ENCODE measurements at places on chromosomes 3 and 15. TPM values are rescaled to one million over a fixed set of nuclear protein-coding genes. Genes with fewer than 3 reads are reported as not detected.

DNA sequence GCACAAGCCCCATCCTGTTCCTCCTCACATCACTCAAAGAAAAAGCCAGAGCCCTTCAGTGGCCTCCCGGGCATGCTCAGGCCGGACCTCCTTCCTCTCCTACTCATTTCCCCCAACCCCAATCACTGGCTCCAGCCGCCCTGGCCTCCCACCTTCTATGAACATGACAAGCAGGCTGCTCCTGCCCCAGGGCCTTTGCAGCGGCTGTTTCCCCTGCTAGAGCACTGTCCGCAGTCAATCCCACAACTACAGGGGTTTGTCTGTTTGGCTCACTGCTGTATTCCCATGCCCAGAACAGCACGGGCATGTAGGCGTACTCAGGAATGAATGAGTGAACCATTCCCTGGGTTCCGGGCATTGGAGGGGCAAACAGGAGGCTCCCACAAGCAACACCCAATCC is 139.8 kb upstream of the PRR20G start:
- H3K4me1 ChIP-seq: peaks cover 10% of the 10 kb centered on the region
- DNase-seq: no peak
- H3K36me3 ChIP-seq: no peaks in the 10 kb centered on the region
- H3K27me3 ChIP-seq: peaks cover 6% of the 10 kb centered on the region

DNA sequence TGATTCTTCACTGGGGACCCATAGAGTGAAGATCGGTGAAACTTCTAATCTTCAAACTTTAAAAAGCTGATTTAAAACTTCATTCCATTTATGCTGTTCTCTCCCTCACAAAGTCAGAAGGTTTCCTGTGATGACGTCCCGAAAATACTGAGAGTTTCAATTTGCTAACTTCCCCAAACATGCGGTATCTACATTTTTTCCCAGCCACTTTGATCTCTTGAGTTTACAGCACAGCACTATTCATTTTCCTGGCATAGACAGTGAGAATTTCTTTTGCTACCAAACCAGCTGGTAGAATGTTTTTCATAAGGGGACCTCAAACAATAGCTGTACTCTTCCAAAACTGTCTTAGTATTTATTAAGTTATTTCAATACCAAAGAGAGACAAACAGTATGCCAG is 156.8 kb downstream of the LSAMP start:
- peaks cover 5% of the 10 kb centered on the region for H3K4me1 ChIP-seq
- DNase-seq: no peak
- no peaks in the 10 kb centered on the region for H3K36me3 ChIP-seq

DNA sequence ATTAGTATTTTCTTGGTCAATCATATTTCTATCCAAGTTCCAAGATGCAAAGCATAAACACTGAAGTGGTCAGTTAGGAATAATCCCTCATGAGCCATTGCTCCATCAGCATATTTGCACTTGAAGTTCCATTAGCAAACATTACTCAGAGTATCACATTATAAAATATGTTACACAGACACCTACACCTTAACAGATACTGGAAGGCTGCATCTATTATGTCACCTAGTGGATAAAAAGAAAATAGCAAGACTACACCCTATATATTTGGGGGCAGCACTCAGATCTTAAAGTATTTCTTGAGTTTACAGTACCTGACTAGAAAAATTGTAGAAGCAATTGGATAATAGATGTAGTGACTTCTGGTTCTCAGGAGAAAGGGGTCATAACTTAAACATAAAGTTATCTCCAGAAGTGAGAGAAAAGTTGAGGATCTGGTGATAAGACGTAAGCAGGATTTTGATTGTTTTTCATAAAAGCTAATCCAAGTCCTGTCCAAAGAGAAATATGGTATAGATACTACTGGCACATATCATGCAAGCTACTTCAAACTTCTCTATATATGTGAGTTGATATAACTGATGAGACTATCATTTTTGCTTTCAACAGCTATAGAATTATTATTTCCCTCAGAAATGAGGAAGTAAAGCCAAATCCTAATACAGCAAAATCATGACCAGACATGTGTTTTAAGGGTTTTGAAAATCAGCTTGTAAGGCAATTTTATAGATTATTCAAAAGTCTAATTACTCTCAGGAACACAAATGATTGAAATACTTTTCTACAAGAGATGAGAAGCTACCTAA is 422.2 kb downstream of the GBE1 start:
- H3K36me3 ChIP-seq: no peaks in the 10 kb centered on the region
- H3K27ac ChIP-seq: no peak overlapping the region
- no peaks in the 10 kb centered on the region for H3K27me3 ChIP-seq
- no peaks in the 10 kb centered on the region for H3K4me1 ChIP-seq
- H3K4me3 ChIP-seq: no peak overlapping the region

DNA sequence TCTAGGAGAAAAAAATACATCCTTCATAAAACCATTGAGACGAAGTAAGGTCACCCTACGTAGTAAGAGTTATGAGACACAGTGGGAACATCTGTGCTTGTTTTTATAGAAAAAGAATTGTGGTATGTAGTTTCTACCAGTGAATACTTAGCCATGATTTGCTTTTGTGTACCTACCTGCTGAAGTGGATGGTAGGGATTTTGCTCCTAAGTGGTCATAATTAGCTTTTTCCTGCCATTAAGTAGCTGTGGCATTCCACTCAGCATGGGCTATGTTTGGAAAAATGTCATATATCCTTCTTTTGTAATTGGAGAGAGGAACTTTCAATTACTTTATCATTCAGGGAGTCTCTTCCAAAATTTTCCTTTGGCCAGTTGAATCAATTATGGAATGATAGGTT is 63.7 kb downstream of the CHD2 start:
- H3K27ac ChIP-seq: no peak overlapping the region
- no peak overlapping the region for H3K4me3 ChIP-seq
- peaks cover 36% of the 10 kb centered on the region for H3K36me3 ChIP-seq
- no peak for DNase-seq
- no peaks in the 10 kb centered on the region for H3K4me1 ChIP-seq

Gene ATP8B4
- 45.8 TPM for total RNA-seq

- DNase-seq: peak; percentile 42
- no peak overlapping the region for H3K4me3 ChIP-seq
- peaks cover 5% of the 10 kb centered on the region for H3K36me3 ChIP-seq
These were observed 123.2 kb downstream of the DNAJB8 start for GRCh38 chr3:128343287-128344051.

GRCh38 chr15:98124581-98124980 is 164.1 kb downstream of the ARRDC4 start:
- no peak overlapping the region for H3K27ac ChIP-seq
- no peak overlapping the region for H3K4me3 ChIP-seq
- DNase-seq: no peak
- H3K36me3 ChIP-seq: no peaks in the 10 kb centered on the region
- H3K27me3 ChIP-seq: peaks cover 2% of the 10 kb centered on the region

Gene LYZL4
- not detected for total RNA-seq

Gene KCNAB1
- total RNA-seq: not detected

DNA sequence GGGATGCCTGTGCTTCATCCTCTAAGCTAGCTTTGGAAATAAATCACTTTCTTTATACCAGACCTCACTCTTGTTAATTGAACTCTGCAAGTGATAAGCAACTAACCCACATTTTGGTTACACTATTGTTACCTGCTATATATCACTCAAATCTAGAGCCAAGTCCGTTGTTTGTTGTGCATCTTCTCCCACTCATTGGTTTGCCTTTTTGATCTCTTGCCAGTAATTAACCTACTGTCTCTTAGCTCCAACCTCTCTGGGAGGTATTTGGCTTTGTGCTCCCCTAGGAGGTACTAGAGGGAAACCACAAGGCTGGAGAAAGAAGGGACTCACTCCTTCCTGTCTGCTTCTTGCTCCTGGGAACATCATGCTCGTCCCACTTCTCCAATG is 12.8 kb upstream of the CRBN start:
- no peak for DNase-seq
- no peak overlapping the region for H3K4me3 ChIP-seq
- H3K27ac ChIP-seq: no peak overlapping the region

DNA sequence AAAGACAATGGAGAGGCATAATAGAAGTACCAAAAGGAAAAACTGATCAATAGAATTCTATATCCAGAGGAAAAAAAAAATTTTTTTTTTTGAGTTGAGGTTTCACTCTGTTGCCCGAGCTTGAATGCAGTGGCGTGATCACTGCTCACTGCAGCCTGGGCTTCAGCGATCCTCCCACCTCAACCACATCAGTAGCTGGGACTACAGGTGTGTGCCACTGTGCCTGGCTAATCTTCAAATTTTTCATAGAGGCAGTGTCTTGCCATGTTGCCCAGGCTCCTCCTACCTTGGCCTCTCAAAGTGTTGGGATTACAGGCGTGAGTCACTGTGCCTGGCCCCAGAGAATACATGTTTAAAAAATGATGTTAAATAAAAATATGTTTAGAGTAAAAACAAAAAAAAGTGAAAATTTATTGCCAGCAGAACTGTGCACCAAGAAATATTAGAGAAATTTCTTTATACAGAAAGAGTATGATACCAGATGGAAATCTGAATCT is 154.3 kb upstream of the ZBTB20 start:
- H3K4me1 ChIP-seq: no peaks in the 10 kb centered on the region
- no peaks in the 10 kb centered on the region for H3K27me3 ChIP-seq
- DNase-seq: no peak
- H3K36me3 ChIP-seq: no peaks in the 10 kb centered on the region
- no peak overlapping the region for H3K4me3 ChIP-seq
- no peak overlapping the region for H3K27ac ChIP-seq

- DNase-seq: no peak
- no peaks in the 10 kb centered on the region for H3K27me3 ChIP-seq
These were observed 230.2 kb downstream of the ZNF621 start for GRCh38 chr3:40754994-40755393.

Gene GABRR3
- total RNA-seq: not detected

DNA sequence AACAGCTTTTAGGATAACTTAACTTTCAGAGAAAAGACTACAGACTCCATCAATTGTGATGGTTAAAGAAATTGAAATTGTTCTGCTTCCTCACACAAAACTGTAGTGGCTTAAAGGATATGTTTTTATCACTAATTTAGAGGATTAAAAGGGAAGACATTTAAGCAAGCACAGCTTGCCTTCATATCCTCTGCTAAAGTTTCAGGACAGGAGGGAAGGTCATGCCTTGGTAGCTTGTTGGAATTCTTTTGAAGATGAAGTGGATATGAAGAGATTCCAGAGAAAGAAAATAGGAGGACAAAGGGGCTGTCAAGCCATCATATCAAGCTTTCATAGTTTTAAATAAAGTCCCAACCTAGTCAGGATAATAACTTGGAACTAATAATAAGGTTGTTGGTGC is 33.1 kb downstream of the CCDC80 start:
- no peaks in the 10 kb centered on the region for H3K36me3 ChIP-seq
- H3K4me1 ChIP-seq: peaks cover 26% of the 10 kb centered on the region
- H3K4me3 ChIP-seq: no peak overlapping the region

DNA sequence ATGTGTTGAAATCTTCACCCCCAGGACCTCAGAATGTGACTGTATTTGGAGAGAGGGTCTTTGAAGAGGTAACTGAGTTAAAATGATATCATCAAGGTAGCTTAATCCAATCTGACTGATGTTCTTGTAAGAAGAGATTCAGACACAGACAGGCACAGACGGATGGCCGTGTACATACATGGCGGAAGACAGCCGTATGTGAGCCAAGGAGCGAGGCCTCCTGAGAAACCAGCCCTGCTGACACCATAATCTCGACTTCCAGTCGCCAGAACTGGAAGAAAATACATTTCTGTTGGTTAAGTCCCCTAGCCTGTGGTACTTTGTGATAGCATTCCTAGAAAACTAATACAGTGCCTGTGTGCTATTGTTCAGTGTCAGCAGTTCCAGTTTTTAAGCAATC is 73.6 kb downstream of the APBA2 start:
- H3K4me3 ChIP-seq: no peak overlapping the region
- H3K36me3 ChIP-seq: peaks cover 3% of the 10 kb centered on the region
- H3K27ac ChIP-seq: no peak overlapping the region

DNA sequence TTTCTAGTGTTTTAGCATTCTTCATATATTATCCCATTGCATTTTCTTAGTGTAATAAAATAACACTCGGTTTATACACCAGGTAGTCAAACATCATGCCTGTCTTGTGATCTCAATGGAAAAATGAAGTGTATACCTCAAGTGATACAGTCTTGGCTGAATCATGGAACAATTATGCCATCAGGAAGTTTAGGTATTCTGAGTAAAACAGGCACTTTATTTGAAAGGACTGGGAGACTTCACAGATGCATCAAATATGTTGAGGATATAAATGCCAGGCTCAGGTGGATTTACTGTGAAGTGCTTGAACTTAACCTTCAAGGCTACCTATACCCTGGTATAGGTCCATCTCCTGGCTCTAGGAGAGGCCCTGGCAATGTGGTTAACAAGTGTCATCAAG is 8.5 kb downstream of the TGFBR2 start:
- H3K27ac ChIP-seq: no peak overlapping the region
- peaks cover 7% of the 10 kb centered on the region for H3K27me3 ChIP-seq
- peaks cover 62% of the 10 kb centered on the region for H3K4me1 ChIP-seq

Gene TM4SF4
- 0.67 TPM for total RNA-seq

DNA sequence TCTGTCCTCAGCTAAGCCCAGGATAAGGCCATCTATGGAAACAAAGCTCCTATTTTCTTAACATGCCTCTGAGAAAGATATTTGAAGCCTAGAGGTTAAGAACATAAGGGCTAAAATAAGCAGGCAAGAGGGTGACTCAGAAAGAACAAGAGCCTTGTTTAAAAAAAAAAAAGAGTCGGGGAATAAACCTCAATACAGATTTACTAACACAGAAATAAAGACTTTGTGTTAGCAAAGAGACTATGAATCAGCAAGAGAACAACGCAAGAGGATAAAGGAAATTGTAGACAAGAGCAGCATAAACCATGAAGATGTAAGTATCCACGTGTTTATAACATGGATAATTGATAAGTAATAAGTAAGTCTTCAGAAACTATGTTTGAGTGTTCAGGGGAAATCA is 36.0 kb downstream of the RAB27A start:
- H3K4me1 ChIP-seq: peaks cover 5% of the 10 kb centered on the region
- H3K27me3 ChIP-seq: peaks cover 2% of the 10 kb centered on the region
- H3K4me3 ChIP-seq: no peak overlapping the region
- peaks cover 9% of the 10 kb centered on the region for H3K36me3 ChIP-seq
